ENCODE measurements at places on chromosomes 1 and 21.

GRCh38 chr1:225454733-225455132, 26.9 kb upstream of the LBR start:
- DNase-seq: no peak

- no peak for DNase-seq
These were observed 1.7 kb upstream of the SCAF4 start for GRCh38 chr21:31733551-31734149.

DNA sequence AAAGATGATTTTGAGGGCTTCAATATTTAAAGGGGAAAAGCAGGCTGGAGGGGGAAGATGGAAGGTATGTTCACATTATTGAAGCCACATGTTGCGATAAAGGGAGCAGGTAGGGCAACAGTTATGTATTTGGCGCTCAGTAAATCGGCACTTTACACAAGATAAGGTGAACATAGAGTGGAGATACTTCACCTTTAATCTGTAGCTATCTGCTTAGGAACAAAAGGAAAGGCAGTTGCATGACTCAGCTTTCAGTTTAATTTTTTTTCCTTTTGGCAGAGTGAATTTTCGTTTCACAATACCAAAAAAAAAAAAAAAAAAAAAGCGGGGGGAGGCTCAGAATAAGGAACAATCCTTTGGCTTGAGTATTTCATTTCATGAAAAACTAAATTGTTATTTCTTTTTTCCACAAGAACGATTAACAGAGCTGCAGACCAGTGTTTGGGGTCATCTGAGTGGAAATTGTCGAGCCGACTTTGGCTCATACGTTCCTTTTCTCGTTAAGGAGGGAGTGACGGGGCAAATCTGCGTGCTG, 1.1 kb upstream of the COQ8A start:
- no peak for DNase-seq

DNA sequence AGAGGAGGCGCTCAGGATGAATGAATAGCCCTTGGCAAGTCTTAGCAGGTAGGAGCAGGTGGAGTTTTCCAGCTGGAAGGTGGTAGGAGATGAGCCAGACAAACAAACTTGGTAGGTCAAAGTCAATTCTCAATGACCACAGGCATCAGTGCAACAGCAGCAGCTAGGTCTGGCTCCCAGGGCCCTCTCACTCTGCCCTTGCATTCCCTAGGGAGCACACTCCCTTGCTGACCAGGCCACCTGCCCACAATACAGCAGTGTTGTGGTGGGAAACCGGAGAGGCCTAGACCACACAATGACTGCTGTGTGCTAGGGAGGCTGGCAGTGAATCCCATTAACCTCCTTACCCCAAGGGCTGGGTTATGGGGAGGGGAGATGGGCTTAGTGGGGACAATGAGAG, 13.0 kb upstream of the PAQR6 start:
- DNase-seq: no peak

GRCh38 chr1:63782982-63783381, 9.2 kb downstream of the ROR1 start:
- DNase-seq: no peak

All from dorsolateral prefrontal cortex (tissue), 122 donors.